Stimulated activated CD4-positive, alpha-beta T cell treated with anti-CD3 and anti-CD28 coated beads, Interleukin-12 subunit alpha, Interleukin-12 subunit beta, amount 100 ng/mL, for 48 hours (primary cell): ENCODE measurements at places on chromosomes 7 and 10.

DNA sequence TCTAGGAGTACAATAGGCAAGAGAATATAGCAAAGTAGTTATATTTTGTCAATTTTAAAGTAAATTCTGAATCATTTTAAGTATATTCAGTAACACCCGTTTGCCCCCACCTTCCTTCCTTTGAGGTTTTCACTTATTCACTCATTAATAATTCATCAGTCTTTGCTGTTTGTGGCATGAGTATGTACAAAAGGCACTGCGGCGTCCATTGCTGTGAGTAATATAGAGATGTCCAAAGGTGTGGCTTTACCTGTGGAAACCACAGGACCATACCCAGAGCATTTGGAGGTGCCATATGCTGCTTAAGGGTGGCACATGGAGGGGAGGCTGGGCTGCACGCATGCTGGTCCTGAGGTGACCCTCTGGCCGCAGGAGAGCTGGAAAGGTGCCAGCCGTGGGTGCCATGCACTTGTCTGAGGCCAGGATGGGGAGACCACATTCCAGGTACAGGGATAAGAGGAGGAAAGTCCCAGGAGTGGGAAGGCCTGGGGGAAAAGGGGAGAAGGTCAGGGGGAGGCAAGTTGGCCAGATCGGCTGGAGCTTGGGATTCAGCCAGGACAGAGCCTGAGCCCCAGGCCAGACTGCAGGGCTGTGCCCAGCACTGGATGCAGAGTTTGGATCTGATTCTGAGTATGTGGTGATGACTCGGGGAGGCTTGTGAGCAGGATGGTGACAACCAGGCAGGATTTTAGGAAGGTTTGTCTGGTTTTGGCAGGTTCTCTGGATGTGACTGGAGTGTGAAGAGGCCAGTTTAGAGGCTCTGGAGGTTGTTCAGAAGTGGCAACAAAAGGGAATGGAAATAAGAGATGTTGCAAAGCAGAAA lies 223.4 kb downstream of the MGMT start:
- DNase-seq = no peak

DNA sequence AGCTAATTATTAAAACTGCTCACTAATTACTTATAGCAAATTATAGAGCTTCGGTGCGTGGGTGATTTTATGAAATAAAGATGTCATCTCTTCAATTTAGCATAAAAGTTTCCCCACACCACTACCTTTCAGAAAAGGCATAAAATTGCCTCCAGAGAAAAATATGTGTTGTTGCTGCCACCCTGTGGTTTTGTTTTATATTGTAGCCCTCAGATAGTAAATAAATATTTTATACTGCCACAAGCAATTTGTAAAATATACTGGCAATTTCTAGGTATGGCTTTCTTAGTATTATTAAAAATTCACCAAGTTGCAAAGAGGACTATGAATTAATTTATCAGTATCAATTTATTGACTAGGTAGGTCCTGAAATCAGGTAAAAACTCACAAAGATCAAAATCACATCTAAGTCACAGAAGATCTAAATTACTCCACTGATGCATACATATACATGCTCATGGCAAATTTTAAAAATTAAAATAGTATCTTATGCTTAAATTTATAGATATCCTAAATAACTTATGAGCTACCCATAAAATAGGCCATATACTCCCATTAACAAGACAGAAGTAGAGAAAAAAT lies 26.5 kb downstream of the ASNS start:
- no peak for DNase-seq

GRCh38 chr7:55250313-55250712 lies 114.8 kb upstream of the LANCL2 start:
- DNase-seq = no peak

DNA sequence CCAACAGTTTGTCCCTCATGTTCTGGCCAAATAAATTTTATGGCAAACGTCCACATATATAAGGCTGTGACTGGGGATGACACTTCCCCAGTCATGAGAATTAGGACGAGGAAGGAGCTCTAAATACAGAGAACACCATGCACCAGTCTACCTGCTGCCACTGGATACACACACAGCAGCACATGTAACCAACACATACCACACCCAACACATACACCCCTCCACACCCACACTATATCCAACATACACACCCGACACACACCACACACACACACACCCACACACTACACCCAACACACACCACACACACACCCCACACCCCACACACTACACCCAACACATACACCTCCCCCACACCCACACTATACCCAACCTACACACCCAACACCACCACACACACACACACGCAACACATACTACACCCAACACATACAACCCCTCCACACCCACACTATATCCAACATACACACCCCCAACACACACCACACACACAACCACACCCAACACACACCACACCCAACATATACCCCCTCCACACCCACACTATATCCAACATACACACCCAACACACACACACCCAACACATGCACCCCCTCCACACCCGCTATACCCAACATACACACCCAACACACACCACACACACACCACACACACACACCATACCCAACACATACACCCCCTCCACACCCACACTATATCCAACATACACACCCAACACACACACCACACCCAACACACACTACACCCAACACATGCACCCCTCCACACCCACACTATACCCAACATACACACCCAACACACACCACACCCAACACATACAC lies 74.1 kb downstream of the HIPK2 start:
- no peak for DNase-seq
